ENCODE measurements at places on chromosomes 16 and 17. TPM values are rescaled to one million over a fixed set of nuclear protein-coding genes. Genes with fewer than 3 reads are reported as not detected.

DNA sequence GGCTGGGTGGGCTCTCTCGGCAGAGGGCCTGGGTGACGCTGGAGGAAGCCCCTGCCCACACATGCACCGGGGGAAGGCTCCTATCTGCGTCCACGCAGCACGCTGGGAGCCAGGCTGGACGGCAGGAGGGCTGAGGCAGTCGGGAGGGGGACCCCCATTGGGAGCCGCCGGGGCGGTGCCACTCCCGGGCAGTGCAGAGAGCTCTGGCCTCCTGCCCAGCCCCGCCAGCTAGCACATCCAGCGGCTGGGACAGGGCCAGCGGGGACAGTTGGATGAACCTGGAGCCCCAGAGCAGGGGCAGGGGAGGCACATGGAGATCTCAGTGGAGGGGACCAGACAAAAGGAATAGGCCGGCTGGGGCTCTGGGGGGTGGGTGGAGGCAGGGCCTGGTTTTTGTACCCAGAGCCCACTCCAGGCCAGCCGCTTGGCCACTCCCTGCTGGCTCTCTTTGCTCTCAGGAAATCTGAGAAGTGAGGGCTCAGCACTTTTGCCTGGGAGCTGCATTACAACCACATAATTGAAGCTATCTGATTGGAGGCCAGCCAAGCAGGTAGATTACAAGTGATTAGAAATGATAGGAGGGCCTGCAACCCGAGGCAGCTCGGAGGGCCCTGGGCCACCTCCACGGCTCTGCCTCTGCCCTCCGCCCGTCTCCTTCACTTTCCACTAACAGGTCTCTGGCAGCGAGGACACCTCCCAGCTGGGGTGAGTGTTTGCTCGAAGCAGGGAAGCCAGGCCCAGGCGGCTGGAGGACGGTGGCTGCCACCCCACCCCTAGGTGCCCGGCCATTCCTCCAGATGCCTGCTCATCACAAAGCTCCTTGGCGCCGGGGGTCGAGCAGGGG, 40.1 kb downstream of the ENGASE start:
- no peak for ATAC-seq

DNA sequence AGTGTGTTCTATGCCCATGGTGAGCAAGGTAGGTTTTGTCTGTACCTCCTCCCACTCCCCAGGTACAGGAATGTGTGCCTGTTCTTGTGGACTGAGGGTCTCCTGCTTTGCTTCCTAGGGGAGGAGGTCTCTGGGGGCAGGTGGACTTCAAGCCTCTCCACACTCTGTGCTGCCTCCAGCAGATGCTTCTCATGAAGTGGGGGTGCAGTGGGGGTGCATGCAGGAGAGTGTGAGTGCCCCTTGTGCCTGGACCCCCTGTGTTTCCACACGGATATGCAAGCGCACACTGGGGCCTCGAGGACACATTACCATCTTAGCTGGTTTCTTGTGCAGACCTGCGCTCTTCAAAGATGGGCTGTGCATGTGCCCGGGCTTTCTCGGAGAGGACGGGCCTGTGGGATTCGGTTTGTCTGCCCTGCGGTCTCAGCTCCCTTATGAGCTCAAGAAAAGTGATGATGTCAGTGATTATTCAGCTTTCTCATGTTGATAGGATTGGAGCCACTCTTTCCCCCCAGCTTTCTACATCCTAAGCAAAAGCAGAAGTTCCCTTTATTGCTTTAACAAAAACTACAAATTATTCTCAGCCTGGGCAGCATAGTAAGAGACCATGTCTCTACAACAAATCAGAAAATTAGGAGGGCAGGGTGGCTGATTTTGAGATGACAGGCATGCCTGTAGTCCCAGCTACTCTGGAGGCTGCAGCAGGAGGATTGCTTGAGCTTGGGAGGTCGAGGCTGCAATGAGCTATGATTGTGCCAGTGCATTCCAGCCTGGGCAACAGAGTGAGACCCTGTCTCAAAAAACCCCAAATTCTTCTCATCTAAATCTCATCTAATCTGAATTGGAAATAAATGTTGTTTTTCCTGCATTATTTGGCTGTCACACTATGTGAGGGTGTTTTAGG, 86.8 kb downstream of the RPTOR start:
- no peak for ATAC-seq

Gene MYH11
- total RNA-seq, result not detected

Gene KRT31
- total RNA-seq, result not detected

Gene NACA2
- not detected for total RNA-seq

Gene ZSCAN10
- 0.45 TPM for total RNA-seq

Measured in activated T-helper 17 cell treated with anti-CD3 and anti-CD28 coated beads, Interleukin-2, amount 50 U/mL, for 72 hours (primary cell).